ENCODE measurements at places on chromosomes 13 and 19. TPM values are rescaled to one million over a fixed set of nuclear protein-coding genes. Genes with fewer than 3 reads are reported as not detected.

DNA sequence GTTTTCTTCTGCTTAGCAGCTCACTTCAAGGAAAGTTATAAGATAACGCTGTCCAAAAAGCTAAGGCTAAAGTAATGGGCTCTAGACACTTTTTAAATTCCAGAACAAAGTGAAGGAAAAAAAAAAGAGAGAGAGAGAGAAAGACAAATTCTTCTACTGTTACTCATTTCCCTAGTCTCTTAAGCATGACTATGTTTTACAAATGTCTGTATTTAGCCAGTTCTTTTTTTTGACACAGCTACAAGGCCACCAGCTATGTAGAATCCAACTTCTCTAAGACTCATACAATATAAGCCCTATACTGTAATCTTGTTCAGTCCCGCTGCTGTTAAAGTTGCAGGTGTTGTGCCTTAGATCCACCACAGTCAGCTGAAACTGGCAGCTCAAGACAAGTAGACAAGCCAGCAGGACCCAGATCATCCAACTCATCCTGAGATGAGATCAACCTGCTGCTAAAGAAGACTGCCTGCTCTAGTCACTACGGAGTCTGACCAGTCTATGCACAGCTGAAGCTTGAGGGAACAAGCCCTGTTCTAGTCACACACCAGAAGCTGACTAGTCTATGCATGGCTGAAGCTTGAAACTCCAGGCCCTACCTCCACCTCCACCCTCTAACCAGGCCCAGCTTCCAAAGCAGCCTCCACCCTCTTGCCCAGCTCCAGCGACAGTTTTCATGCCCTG lies 10.3 kb upstream of the ZNF83 start:
- H3K36me3 ChIP-seq = peaks cover 93% of the 10 kb centered on the region
- DNase-seq = no peak
- no peak overlapping the region for H3K27ac ChIP-seq
- H3K4me3 ChIP-seq = no peak overlapping the region
- H3K4me1 ChIP-seq = no peaks in the 10 kb centered on the region
- H3K27me3 ChIP-seq = no peaks in the 10 kb centered on the region

- H3K27ac ChIP-seq = no peak overlapping the region
- no peak overlapping the region for H3K4me3 ChIP-seq
- no peak for DNase-seq
- no peaks in the 10 kb centered on the region for H3K27me3 ChIP-seq
Measured at GRCh38 chr19:6724631-6725492, 4.4 kb upstream of the C3 start.

DPRX gene
- not detected for total RNA-seq

PET100 gene
- 39.9 TPM for total RNA-seq

DNA sequence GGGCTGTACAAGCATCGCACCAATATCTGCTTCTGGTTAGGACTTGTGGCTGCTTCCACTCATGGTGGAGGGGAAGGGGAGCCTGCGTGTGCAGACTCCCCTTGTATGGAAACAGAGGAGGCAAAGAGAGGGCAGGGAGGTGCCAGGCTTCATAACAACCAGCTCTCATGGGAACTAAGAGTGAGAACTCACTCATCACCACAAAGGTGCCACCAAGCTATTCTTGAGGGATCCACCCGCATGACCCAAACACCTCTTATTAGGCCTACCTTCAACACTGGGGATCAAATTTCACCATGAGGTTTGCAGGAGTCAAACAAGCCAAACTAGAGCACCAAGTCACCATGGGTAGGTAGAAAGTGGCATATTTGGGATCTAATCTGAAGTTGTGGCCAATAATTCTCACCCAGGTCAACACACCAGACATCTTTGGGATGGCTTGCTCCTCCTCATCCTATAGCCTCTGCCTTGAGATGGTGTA lies 46.4 kb downstream of the RUBCNL start:
- no peaks in the 10 kb centered on the region for H3K27me3 ChIP-seq
- H3K36me3 ChIP-seq = no peaks in the 10 kb centered on the region
- no peak overlapping the region for H3K4me3 ChIP-seq
- H3K4me1 ChIP-seq = peaks cover 15% of the 10 kb centered on the region
- no peak overlapping the region for H3K27ac ChIP-seq

- no peaks in the 10 kb centered on the region for H3K27me3 ChIP-seq
- H3K4me1 ChIP-seq = no peaks in the 10 kb centered on the region
- H3K4me3 ChIP-seq = no peak overlapping the region
- H3K27ac ChIP-seq = no peak overlapping the region
- H3K36me3 ChIP-seq = no peaks in the 10 kb centered on the region
Measured at GRCh38 chr13:64206430-64207225, 2791.0 kb upstream of the PCDH20 start.

GRCh38 chr19:45716359-45717130 lies 14.2 kb downstream of the FBXO46 start:
- H3K27me3 ChIP-seq = no peaks in the 10 kb centered on the region
- peak overlapping the region; percentile 62 for H3K4me3 ChIP-seq
- H3K27ac ChIP-seq = peak overlapping the region; percentile 94
- H3K4me1 ChIP-seq = peaks cover 6% of the 10 kb centered on the region

ADPRHL1 gene
- 6.9 TPM for total RNA-seq

- no peaks in the 10 kb centered on the region for H3K4me1 ChIP-seq
- H3K4me3 ChIP-seq = no peak overlapping the region
- no peaks in the 10 kb centered on the region for H3K36me3 ChIP-seq
Measured at GRCh38 chr13:26433776-26434175, 123.7 kb upstream of the WASF3 start.

GRCh38 chr19:8567522-8568172 lies 9.6 kb downstream of the MYO1F start:
- no peak for DNase-seq
- no peak overlapping the region for H3K27ac ChIP-seq
- H3K36me3 ChIP-seq = no peaks in the 10 kb centered on the region

IRGC gene
- total RNA-seq = not detected

WDR88 gene
- not detected for total RNA-seq

DNA sequence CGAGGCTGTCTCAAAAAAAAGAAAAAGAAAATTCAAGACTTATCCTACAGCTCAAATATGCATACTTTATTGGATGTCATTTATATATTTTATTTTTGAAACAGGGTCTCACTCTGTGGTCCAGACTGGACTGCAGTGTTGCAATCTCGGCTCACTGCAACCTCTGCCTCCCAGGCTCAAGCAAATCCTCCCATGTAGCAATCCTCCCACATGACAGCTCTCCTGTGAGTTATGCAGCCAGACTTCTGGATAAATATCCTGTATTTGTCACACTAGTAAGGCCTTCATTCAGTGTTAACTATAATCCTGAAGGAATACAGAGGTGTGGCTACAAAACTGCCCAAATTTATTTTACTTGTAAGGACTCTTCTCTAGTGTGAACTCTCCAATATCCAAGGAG lies 7.2 kb downstream of the ZNF552 start:
- H3K27ac ChIP-seq = no peak overlapping the region
- peaks cover 82% of the 10 kb centered on the region for H3K36me3 ChIP-seq
- no peak overlapping the region for H3K4me3 ChIP-seq
- DNase-seq = no peak

ZNF284 gene
- total RNA-seq = 1.9 TPM

DNA sequence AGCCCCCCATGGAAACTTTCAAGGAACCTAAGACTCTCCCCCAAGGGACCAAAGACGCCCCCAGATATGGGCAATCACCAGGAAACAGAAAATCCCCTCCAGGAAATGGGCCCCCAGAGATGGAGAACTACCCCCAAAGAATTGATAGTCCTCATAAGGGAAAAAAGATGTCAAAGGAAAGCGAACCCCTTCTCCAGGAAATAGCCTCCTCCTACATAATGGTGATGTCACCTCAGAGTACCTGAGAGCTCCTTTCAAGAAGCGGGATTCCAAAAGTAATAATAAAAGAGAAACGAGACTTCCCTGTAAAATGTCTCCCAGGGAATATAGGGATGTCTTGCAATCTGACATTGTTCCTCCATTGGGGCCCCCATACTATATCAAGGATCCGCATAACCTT lies 1.1 kb downstream of the CDKN2D start:
- peak overlapping the region; percentile 94 for H3K27ac ChIP-seq
- H3K27me3 ChIP-seq = no peaks in the 10 kb centered on the region
- no peaks in the 10 kb centered on the region for H3K36me3 ChIP-seq
- peaks cover 49% of the 10 kb centered on the region for H3K4me1 ChIP-seq

GRCh38 chr13:101626925-101627555 lies 174.6 kb downstream of the ITGBL1 start:
- H3K27ac ChIP-seq = peak overlapping the region; percentile 75
- no peak for DNase-seq
- no peaks in the 10 kb centered on the region for H3K36me3 ChIP-seq
- no peaks in the 10 kb centered on the region for H3K27me3 ChIP-seq
- no peaks in the 10 kb centered on the region for H3K4me1 ChIP-seq

- H3K4me3 ChIP-seq = no peak overlapping the region
- peak overlapping the region; percentile 83 for H3K27ac ChIP-seq
- peak; percentile 66 for DNase-seq
- peaks cover 27% of the 10 kb centered on the region for H3K4me1 ChIP-seq
- H3K27me3 ChIP-seq = no peaks in the 10 kb centered on the region
Measured at GRCh38 chr13:40221460-40222201, 444.8 kb downstream of the FOXO1 start.

- peaks cover 18% of the 10 kb centered on the region for H3K4me1 ChIP-seq
- H3K27ac ChIP-seq = peak overlapping the region; percentile 97
- H3K4me3 ChIP-seq = peak overlapping the region; percentile 99
- no peaks in the 10 kb centered on the region for H3K36me3 ChIP-seq
- H3K27me3 ChIP-seq = no peaks in the 10 kb centered on the region
- peak; percentile 21 for DNase-seq
Measured at GRCh38 chr13:49791711-49792549, 552 bp downstream of the KPNA3 start.

- H3K4me3 ChIP-seq = no peak overlapping the region
- no peaks in the 10 kb centered on the region for H3K27me3 ChIP-seq
- no peak overlapping the region for H3K27ac ChIP-seq
- H3K36me3 ChIP-seq = no peaks in the 10 kb centered on the region
Measured at GRCh38 chr13:34555988-34556387, 386.1 kb upstream of the NBEA start.

NDUFA3 gene
- 2.8 TPM for total RNA-seq

DNA sequence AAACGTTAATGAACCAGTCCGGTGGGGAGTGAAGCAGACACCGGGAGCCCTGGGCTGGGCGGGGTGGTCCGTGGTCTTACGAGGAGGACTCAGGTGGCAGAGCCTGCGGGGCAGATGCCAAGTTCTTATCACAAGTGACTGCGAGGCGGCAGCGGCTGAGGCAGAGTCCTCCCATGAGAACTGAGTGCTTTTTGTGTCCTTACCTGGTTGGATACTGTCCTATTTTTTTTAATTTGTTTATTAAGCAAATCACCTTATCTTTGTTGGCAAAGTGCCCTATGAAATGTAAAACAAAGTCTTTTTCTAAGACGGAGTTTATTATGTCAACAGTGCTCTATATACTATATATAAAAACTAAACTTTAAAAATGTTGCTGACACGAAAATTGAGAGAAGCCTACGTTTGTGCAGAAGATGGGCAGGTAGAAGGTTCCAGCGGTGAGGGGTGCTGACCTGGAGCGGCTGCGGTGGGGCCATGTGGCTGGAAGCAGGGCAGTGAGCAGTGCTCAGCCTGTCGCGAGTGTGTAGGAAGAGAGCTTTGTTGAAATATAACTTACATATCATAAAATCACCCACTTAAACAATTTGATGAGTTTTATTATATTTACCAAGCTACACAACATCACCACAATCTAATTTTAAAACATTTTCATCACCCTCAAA lies 82.2 kb downstream of the ATP11A start:
- H3K27ac ChIP-seq = no peak overlapping the region
- H3K4me3 ChIP-seq = no peak overlapping the region
- DNase-seq = no peak
- no peaks in the 10 kb centered on the region for H3K27me3 ChIP-seq
- no peaks in the 10 kb centered on the region for H3K36me3 ChIP-seq

GRCh38 chr13:18954254-18954653 lies 227.4 kb downstream of the TUBA3C start:
- DNase-seq = no peak
- H3K36me3 ChIP-seq = no peaks in the 10 kb centered on the region
- H3K27ac ChIP-seq = no peak overlapping the region
- no peaks in the 10 kb centered on the region for H3K4me1 ChIP-seq

DNA sequence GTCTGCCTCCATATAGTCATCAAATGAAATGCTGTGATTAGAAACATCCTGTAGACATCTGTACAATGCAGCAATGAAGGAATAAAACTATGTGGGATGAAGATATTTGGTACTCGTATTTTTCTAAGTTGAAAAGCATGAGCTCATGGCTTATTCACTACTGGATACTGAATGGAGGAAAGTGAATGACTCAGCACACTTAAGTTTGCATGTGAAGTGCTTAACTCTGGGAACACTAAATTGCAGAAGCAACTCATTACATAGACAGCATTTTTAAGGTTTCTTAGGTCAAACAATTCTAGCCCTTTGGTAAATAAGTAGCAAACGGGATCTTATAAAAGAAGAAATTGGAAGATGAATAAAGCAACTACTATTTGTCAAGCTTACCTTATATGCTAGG lies 429.0 kb upstream of the MIR17HG start:
- H3K27ac ChIP-seq = no peak overlapping the region
- no peaks in the 10 kb centered on the region for H3K4me1 ChIP-seq
- no peak overlapping the region for H3K4me3 ChIP-seq
- DNase-seq = no peak
- no peaks in the 10 kb centered on the region for H3K27me3 ChIP-seq

DNA sequence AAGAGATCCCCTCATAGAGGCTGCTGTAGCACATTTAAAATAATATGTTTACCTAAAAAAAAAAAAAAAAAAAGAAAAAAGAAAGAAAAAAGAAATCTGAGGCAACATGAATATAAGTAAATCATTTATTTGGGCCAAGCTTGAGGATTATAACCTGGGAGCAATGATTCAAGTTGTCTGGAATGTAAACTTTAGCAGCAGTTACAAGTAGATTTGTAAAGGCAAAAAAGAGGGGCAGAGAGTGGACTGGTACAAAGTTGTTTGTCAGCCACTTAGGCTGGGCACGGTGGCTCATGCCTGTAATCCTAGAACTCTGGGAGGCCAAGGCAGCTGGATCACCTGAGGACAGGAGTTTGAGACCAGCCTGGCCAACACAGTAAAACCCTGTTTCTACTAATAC lies 11.3 kb downstream of the ZNF43 start:
- no peaks in the 10 kb centered on the region for H3K4me1 ChIP-seq
- DNase-seq = no peak
- no peaks in the 10 kb centered on the region for H3K36me3 ChIP-seq
- no peak overlapping the region for H3K27ac ChIP-seq

DNA sequence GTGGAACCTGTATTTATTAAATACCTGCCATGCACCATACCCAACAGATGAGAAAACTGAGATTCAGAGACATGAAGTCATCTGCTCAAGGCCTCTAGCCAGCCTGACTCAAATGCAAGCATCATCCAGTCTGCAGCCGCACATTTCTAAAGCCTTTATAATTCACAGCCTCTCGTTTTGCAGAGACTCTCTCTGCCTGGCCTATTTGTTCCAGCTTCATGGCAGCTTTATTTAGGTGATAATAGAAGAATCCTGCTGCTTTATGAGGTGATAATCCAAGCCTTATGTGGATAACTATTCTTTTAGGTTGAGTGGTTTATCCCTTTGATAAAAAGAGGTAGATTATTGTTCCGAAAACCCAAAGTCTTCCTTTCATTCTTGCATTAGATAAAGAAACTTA lies 58.4 kb downstream of the OXGR1 start:
- no peak overlapping the region for H3K27ac ChIP-seq
- no peaks in the 10 kb centered on the region for H3K27me3 ChIP-seq
- no peak for DNase-seq
- no peaks in the 10 kb centered on the region for H3K4me1 ChIP-seq
- H3K36me3 ChIP-seq = no peaks in the 10 kb centered on the region

Measured in tibial nerve (tissue), 4 donors.